Activated CD4-positive, alpha-beta T cell treated with anti-CD3 and anti-CD28 coated beads for 1 hour (primary cell): ENCODE measurements at places on chromosomes 7 and 10.

DNA sequence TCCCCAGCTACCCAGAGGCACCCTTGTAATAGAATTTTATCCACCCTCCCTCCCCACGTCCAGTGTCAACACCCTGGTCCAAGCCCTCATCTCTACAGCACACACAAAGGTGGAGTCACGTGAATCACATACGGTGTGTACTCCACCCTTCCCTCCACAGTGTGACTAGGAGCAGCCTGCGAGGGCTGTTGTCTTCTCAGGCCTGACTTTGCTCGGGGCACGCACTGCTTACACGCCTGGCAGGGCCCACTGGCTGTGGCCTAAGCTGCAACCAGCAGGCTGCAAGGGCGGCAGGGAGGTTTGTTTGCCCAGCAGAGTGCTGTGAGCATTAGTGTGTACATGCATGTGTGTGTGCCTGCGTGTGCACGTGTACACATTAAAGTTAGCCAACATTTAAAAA is 93.7 kb downstream of the COBL start:
- no peak for DNase-seq

DNA sequence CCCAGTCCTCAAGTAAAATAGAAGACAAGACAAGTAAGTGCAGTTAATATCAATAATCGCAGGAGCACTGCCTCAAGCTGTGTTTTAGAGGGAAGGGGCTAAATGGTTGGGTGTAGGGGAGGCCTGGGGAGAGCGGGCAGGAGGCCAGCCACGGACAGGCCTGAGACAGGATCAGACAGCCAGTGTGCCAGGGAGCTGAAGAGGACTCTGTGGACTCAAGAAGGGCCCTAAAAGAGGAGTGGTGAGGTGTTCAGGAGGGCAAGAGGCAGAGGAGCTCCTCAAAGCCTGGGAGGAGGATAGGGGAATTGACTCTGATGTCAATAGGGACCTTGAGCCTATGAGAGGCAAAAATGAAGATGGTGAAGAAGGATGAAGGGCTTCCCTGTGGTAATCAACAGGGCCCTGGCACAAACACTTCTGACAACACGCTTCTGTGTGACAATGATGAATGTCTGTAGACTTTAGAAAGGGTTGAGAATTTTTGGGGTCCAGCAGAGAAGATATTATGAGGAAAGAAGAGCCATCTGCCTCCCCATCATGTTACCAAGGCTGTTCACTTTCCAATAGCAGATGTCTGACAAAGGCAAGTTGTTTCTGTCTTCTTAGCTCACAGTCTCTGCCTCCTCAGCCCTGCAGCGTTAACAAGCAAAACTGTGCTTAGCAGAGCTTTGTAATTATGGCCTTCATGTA is 2.4 kb upstream of the PTPRE start:
- no peak for DNase-seq

DNA sequence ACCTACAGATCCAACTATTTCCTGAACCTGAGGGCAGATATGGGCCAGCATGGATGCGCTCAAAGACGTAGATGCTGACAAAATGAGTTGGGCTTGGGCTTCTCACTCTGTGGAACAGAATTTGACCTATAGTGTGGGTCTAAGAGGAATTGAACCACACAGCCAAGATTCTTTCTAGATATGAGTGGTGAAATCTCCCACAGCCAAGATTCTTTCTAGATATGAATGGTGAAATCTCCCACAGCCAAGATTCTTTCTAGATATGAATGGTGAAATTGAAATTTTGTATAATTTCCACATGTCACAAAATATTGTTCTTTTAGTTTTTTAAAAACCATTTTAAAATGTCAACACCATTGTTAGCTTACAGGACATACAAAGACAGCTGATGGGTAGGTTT is 215.4 kb upstream of the LRGUK start:
- no peak for DNase-seq

DNA sequence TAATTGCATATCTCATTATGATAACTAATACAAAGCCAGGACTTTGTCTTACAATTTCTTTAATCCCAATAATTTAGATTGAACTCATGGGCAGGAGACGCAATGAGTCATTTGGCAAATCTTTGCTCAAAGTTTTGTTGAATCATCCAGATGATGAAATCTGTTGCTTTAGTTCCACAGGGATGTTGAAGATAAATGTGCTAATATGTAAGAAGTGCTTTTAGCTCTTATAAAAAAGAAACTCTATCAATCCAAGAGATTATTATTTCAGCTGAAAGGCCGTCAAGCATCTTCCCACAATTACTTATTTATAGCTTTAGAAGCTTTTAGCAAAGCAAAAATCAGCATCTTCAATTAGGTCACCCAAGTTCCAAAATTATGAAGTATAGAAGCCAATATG is 36.8 kb upstream of the ANK3 start:
- DNase-seq: no peak

GRCh38 chr10:57692255-57692980 is 575.3 kb downstream of the IPMK start:
- no peak for DNase-seq

- no peak for DNase-seq
Measured at GRCh38 chr7:31633894-31634494, 53.0 kb upstream of the PPP1R17 start.

GRCh38 chr7:140294454-140294853 is 103.9 kb downstream of the SLC37A3 start:
- DNase-seq: no peak

DNA sequence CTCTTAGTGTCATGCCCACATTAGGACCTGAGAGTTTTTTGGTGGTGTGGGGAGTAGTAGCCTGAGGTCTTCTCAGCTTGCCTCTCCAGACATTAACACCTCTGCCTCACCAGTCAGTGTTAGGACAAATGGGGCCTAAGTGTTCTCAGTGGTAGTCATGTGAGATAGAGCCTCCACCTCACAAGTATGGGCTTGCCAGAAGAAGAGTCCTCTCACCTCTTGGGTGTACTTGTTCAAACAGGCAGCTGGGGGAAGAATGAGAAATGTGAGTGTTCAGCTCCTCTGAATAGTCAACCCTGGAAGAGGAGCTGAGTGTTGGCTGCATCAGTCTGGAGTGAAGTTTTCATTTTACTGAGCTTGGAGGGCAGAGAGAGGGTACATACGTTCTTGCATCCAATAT is 464.6 kb downstream of the POM121L12 start:
- no peak for DNase-seq

GRCh38 chr10:103086799-103087198 is 106.3 kb downstream of the NT5C2 start:
- DNase-seq: no peak

DNA sequence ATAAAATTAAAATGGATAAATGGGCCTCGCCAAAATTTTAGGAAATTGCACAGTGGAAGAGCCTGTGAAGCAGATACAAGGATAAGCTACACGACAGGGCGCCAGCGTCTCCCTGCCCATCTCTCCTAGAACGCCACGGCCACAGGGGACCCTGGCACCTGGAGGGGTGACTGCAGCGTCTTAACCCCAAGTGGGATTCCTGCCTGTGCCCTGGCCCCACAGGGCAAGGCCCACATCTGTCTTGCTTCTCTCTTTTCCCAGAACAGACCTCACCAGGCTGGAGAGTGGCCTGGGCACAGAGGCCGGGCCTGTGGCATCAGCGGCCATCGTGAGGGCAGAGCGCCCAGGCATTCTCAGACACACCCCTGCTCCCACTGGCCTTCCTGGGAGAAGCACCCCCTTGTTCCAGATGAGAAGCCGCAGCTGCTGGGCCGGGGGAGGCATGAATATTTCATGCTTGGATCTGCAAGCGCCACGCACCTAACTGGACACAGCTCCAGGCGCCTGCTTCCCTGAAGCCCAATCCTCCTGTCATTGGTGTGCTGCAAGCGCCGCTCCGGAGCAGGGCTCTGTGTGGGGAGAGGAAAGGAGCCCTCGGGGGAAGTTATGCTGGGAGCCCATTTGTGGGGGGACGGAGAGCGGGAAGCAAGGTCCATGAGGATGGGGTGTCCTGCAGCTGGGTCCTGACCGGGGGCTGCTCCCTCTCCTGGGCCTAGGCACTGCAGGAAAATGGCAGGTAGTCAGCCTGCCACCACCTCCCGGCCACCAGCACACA is 153.5 kb downstream of the ELFN1 start:
- no peak for DNase-seq

DNA sequence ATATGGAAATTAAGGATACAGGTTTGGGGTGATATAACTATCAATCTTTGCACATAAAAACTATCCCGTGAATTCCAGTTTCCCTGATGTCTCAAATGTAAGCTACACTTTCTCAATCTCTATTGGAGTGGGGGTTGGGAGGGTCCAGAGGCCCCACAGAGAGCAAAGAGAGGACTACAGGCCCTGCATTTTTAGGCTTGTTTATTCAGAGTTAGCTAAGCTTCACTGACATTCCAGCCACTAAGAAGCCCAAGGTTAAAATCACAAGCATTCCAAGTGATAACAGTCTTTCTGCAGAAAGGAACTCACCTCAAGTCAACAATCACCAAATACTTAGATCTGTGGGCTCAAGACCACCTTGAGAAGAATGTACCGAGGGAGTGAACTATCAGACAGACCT is 31.6 kb upstream of the LAMB1 start:
- no peak for DNase-seq

DNA sequence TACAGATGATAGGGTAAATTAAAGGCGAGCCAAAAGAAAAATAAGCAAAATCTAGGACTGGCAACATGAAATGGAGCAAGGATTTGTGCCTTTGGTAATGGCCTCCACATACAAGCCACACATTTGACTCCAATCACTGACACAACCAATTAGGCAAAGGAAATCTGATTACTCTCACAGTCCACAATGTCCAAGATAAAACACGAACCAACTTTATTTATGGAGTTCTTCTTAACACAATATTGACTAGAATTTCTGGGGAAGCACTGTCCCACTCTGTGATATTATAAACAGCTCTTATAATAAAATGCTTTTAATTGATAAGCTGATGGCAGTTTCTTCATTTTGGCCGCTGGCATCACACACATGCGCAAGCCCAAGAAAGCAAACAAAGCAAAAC is 334.2 kb downstream of the ABCA13 start:
- no peak for DNase-seq

- DNase-seq: no peak
Measured at GRCh38 chr7:94344826-94345225, 49.9 kb upstream of the COL1A2 start.

DNA sequence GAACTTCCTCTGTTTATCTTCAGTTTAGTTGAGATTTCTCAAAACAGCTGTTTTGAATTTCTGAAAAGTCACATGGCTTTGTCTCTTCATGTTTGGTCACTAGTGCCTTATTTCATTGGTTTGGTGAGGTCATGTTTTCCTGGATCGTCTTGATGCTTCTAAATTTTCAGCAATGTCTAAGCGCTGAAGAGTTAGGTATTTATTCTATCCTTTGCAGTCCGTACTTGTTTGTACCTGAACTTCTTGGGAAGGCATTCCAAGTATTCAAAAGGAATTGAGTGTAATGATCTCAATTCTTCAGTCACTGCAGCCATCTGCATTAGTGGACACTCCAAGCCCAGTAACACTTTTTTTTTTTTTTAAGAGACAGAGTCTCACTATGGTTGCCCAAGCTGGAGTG is 67.7 kb downstream of the HERC4 start:
- no peak for DNase-seq

DNA sequence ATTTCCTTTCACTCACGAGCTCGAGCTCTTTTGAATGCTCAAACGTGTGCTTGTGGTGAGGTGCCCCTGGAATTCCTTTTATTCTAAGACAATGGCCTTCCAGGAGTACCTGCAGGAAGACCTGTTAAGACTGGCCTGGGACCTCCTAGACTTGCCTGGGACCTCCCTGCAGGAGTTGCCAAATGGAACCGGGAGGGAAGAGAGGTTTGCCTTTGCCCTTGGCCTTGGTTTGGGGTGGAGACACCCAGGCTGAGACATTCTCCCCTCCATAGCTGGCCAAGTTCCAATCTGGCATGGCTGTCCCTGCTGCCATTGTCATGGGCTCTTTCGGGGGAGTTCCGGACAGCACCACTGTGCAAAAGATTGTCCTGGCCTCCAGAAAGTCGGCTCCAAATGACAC is 39.7 kb downstream of the DNAJB12 start:
- no peak for DNase-seq
